ENCODE measurements at places on chromosomes 7 and 10. TPM values are rescaled to one million over a fixed set of nuclear protein-coding genes. Genes with fewer than 3 reads are reported as not detected.
A peak's percentile ranks its signal among the peaks of the same experiment; 100 is the strongest.

DNA sequence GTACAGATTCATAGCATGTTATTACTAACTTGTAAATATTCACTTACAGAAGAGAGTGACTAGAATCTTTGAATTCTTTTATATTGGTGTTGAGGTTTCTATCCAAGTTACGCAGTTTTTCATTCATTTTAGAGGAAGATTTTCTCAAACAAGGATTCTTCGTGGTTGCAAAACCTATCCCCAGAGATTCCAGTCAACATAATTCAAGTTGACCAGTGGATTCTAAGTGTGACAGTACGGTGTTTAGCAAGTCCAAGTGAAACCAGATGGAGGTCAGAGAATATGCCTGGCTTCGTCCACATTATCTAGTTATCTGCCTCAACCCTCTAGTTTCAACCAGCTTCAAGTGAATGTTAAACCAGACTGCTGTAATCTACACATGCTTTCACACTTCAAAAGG is 131.9 kb downstream of the SDK1 start:
- H3K4me1 ChIP-seq: no peaks in the 10 kb centered on the region
- no peak for DNase-seq
- no peak overlapping the region for H3K27ac ChIP-seq
- no peaks in the 10 kb centered on the region for H3K27me3 ChIP-seq
- no peaks in the 10 kb centered on the region for H3K36me3 ChIP-seq

DNA sequence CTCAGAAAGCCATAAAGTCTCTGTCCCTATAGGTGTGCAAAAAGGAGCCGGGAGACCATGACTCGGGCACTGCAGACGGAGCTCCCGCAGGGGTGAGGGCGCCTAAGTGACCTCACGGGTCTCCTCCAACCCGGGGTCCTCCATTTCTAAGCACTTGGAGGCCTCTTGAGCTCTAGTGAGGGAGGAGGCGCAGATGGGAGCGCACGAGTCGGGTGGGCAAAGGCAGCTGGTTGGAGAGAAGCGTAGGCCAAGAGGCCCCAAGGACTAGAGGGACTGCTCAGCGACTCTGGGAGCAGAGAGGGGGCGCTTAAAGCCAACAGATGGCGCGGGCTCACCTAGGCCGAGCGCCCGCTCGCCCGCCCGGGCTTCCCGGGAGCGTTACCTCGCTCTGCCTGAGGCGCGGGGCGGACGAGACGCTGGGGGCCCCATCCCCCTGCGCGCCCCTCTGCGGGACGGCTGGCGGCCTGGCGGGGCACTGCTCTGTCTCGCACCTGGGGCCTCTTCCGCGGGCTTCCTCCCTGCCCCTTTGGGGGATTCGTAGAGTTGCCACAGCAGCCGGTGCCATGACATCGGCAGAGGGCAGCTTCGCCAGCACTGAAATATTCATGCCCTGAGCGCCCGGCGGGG is 523 bp upstream of the CDH23 start:
- H3K27me3 ChIP-seq: peaks cover 32% of the 10 kb centered on the region
- peak; percentile 32 for DNase-seq
- H3K27ac ChIP-seq: no peak overlapping the region
- no peak overlapping the region for H3K4me3 ChIP-seq

- no peaks in the 10 kb centered on the region for H3K27me3 ChIP-seq
- H3K36me3 ChIP-seq: no peaks in the 10 kb centered on the region
- DNase-seq: no peak
- H3K4me3 ChIP-seq: no peak overlapping the region
- H3K27ac ChIP-seq: no peak overlapping the region
These were observed 909.7 kb downstream of the DNAJB9 start for GRCh38 chr7:109479388-109479787.

- peaks cover 80% of the 10 kb centered on the region for H3K4me1 ChIP-seq
- no peaks in the 10 kb centered on the region for H3K27me3 ChIP-seq
- H3K4me3 ChIP-seq: peak overlapping the region; percentile 34
These were observed 100.8 kb downstream of the CUBN start for GRCh38 chr10:17028798-17029197.

GRCh38 chr10:16652154-16652553 is 130.5 kb upstream of the C1QL3 start:
- no peaks in the 10 kb centered on the region for H3K27me3 ChIP-seq
- no peak overlapping the region for H3K27ac ChIP-seq
- H3K4me3 ChIP-seq: no peak overlapping the region
- H3K4me1 ChIP-seq: no peaks in the 10 kb centered on the region
- H3K36me3 ChIP-seq: no peaks in the 10 kb centered on the region
- DNase-seq: no peak

DNA sequence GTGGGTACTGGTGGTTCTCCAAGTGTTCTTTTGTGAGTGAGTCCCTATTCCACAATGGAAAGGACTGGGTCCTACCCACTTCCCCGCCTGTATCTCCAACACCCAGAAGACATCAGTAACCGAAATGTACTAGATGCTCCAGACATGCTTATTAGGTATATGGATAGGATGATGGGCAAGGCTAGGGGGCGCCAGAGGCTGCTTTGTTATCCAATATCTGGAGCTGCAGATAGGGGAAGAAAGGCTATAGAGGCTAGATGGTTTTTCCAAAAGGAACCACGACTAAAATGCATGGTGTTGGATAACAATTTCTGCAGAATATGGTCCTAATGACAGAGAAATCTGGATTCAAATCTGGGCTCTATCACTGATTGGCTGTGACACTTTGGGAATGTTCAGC is 56.2 kb upstream of the TM9SF3 start:
- DNase-seq: peak; percentile 59
- no peaks in the 10 kb centered on the region for H3K27me3 ChIP-seq
- H3K27ac ChIP-seq: no peak overlapping the region
- H3K36me3 ChIP-seq: no peaks in the 10 kb centered on the region
- no peak overlapping the region for H3K4me3 ChIP-seq

DNA sequence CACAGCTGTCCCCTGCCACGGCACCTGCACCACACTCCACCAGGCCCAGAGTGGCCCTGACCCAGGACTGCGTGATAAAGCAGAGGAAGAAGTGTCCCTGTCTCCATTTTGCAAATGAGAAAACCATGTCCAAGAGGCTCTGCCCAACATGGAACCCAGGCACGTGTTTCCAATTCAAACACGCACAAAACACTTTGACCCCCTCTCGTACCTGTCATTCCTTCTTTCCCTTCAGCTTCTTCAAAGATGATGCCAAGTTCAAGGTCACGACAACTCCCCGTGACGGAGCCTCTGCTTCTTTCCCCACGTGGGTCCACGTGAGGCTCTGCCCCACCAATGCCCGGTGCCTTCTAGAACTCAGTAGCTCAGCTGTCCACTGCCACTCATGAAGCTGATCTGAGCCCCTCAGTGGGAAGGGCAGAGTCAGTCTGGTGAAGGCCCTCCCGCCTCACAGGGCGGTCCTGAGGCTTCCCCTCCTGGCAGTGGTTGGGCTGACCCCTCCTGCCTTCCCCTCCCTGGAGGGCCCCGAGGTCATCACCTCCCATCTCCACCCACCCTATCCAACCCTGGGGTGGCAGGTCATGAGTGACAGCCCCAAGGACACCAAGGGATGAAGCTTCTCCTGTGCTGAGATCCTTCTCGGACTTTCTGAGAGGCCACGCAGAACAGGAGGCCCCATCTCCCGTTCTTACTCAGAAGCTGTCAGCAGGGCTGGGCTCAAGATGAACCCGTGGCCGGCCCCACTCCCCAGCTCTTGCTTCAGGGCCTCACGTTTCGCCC is 19.0 kb downstream of the CALML5 start:
- H3K27ac ChIP-seq: peak overlapping the region; percentile 91
- DNase-seq: no peak
- no peaks in the 10 kb centered on the region for H3K27me3 ChIP-seq
- H3K4me3 ChIP-seq: no peak overlapping the region

- H3K4me3 ChIP-seq: no peak overlapping the region
- no peaks in the 10 kb centered on the region for H3K27me3 ChIP-seq
- no peak for DNase-seq
- H3K36me3 ChIP-seq: peaks cover 53% of the 10 kb centered on the region
- H3K27ac ChIP-seq: no peak overlapping the region
These were observed 114.0 kb downstream of the PRKCQ start for GRCh38 chr10:6465854-6466601.

- no peak for DNase-seq
- H3K27me3 ChIP-seq: no peaks in the 10 kb centered on the region
- no peak overlapping the region for H3K27ac ChIP-seq
- no peaks in the 10 kb centered on the region for H3K36me3 ChIP-seq
- H3K4me1 ChIP-seq: peaks cover 10% of the 10 kb centered on the region
- H3K4me3 ChIP-seq: no peak overlapping the region
These were observed 28.5 kb upstream of the TOMM7 start for GRCh38 chr7:22851145-22851544.

DNA sequence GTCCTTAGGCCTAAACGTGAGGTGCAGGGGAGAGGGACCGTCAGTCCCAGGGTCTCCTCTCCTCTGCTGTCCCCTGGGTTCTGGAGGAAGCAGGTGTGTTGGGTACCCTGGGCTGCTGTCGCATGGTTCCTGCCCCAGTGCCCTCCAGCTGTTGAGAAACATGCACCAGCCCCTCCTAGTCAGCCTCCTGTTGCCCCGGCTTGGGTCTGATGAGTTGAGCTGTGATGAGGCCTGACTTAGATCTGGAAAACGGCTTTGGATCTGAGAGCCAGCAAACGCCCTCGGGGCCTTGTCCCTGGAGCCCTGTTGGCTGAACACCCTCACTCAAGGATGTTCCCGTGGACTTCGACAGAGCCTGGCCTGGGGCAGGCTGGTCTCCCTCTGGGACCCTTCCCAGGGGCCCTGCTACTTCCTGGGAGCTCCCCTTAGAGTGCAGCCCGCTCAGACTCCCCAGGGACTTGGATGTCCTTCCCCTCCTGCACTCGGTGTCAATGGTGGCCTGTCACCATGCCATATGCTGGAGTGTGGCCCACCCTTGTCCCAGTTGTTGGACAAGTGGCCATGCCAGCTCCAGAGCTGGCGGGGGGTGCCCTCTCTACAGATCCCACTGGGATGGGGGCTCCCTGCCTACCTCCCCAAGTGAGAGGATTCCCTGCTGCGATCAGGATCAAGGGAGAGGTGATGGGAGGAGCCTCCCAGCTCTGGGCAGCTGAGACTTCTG is 12.3 kb downstream of the ZNF316 start:
- H3K4me3 ChIP-seq: no peak overlapping the region
- H3K27ac ChIP-seq: no peak overlapping the region
- DNase-seq: no peak
- H3K27me3 ChIP-seq: no peaks in the 10 kb centered on the region
- H3K4me1 ChIP-seq: no peaks in the 10 kb centered on the region

- H3K27ac ChIP-seq: no peak overlapping the region
- H3K36me3 ChIP-seq: peaks cover 52% of the 10 kb centered on the region
- no peak overlapping the region for H3K4me3 ChIP-seq
- no peaks in the 10 kb centered on the region for H3K4me1 ChIP-seq
- no peaks in the 10 kb centered on the region for H3K27me3 ChIP-seq
- DNase-seq: no peak
These were observed 73.6 kb downstream of the EPC1 start for GRCh38 chr10:32273336-32273735.

DNA sequence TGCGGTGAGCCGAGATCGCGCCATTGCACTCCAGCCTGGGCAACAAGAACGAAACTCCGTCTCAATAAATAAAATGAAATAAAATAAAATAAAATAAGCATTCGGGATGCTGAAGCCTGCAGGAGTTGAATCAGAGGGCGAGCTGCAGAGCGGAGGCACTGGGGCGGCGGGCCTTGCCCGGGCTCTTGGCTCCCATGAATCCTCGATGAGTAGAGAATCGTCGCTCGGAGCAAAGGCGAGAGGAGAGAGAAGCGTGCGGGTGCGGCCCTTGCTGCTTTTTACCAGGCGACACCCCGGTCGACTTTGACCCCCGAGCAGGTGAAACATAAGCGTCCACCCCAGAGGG is 168.3 kb downstream of the UBE2H start:
- DNase-seq: no peak
- H3K4me3 ChIP-seq: no peak overlapping the region
- no peak overlapping the region for H3K27ac ChIP-seq

OPN1SW gene
- polyA plus RNA-seq: not detected

TRIL gene
- not detected for polyA plus RNA-seq

PNLIP gene
- not detected for polyA plus RNA-seq

ZNF518A gene
- 9.0 TPM for polyA plus RNA-seq

FAM25G gene
- not detected for polyA plus RNA-seq

ANKIB1 gene
- polyA plus RNA-seq: 7.8 TPM

PCLO gene
- not detected for polyA plus RNA-seq

ADCY1 gene
- polyA plus RNA-seq: not detected
